ENCODE measurements at places on chromosomes 6 and 20.

GRCh38 chr6:137494988-137495702 is 951 bp upstream of the OLIG3 start:
- DNase-seq: no peak

GRCh38 chr20:33732166-33732970 is 572 bp downstream of the ZNF341 start:
- DNase-seq: no peak

- no peak for DNase-seq
These were observed 35.5 kb downstream of the HEBP2 start for GRCh38 chr6:138439546-138439945.

GRCh38 chr20:45888681-45889080 is 1.3 kb upstream of the SPATA25 start:
- DNase-seq: no peak

DNA sequence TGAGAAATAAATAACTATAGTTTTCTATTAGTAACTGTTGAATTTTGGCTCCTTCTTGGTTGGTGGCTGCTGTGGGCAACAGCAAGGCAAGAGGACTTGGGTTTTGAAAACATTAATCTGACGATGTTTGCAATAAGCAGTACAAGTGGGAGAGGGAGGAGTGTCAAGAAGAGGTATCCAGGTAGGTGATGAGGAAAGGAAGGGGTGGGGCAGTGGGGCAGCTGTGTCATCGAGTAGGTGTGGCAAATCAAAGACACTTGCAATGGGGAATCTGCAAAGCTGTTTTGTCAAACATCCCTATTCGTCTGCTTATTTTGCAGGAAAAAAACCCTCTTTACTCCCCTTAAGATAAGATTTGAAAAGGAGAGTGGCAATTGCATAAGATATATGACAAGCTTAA is 171.9 kb upstream of the MAP3K7 start:
- DNase-seq: no peak

DNA sequence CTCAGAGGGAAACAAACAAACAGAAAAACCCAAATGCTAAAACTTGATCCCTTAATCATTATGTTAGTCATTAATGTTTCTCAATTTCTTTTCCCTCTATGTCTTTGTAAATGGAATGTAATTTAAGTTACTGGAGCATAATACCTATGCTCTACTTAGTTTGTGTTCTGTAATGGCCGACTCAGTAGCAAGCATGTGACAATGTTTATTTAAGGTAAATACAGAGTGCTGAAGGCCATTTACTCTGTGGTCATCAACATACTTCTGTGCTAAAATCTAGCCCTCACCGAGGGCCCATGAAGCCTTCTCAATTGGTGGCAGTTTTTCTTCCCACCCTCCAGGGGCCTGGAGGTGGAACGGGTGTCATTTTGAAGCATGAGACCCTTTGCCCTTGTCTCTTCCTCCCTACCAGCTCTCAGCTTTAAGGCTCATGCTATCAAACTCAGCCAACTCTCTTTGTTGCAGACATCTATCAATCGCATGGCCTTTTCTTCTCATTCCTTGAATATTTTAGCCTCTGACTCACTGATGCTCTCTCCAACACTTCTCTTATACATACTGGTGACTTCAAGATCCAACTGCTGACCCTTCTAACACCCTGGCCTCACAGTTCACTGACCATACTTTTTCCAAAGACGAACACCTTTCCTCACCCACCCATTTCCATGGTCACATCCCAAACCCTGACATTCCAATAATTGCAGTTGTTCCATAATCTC is 48.2 kb downstream of the STX7 start:
- DNase-seq: no peak

DNA sequence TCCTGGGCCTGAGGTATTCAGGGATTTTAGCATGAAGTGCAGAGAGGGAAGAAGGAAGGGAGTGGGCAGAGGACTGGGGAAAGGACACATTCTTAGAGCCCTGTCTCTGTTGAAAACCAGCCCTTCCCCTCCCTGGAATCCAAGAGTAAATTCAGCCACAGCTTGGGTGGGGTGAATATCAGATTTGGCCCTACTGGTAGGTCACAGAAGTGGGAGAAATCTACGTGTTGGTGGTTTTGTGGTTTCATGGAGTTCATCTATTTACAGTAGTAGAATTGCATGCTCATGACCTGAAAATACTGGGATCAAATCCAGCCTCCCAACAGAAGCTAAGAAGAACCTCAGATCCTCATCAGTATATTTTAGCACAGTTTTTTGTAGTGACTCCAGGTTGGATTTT is 404.4 kb downstream of the BMP2 start:
- no peak for DNase-seq

- DNase-seq: peak; percentile 70
These were observed 17.0 kb upstream of the TOP1 start for GRCh38 chr20:41011551-41012067.

- no peak for DNase-seq
These were observed 39.4 kb upstream of the NNAT start for GRCh38 chr20:37481610-37482009.

GRCh38 chr6:168292826-168293225 is 26.8 kb downstream of the DACT2 start:
- no peak for DNase-seq

DNA sequence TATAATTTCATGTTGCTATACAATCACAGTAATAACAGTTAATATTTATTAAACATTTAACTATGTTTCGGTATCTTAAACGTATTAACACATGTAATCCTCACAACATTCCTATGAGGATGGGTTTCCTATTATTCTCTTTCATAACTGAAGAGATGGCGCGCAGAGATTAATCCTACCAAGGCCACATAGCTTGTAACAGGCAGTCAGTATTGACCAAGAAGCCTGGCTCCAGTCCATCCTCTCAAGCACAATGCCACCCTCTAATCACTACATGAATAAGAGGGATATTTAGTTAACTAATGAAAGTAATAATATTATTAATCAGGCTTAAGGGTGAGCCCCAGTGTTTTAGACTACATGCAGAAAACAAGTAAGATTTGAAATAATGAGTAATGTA is 149.7 kb upstream of the SIM1 start:
- no peak for DNase-seq

GRCh38 chr20:17767624-17768023 is 67.9 kb downstream of the BANF2 start:
- DNase-seq: no peak

GRCh38 chr6:88262332-88262731 is 96.2 kb upstream of the CNR1 start:
- DNase-seq: no peak

GRCh38 chr20:46933150-46933549 is 38.5 kb downstream of the EYA2 start:
- DNase-seq: no peak

- DNase-seq: no peak
These were observed 136.0 kb upstream of the NRSN1 start for GRCh38 chr6:23989885-23990533.

DNA sequence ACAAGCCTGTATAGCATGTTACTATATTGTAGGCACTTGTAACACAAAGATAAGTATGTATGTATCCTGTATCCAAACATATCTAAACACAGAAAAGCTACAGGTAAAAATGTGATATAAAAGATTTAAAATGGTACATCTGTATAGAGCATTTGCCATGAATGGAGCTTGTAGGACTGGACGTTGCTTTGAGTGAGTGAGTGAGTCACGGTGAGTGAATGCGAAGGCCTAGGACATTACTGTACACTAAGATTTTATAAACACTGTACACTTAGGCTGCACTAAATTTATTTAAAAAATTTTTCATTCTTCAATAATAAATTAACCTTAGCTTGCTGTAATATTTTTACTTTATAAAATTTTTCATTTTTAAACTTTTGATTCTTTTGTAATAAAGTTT is 136.9 kb downstream of the NKAIN2 start:
- no peak for DNase-seq

- peak; percentile 48 for DNase-seq
These were observed 79.2 kb upstream of the RIPOR2 start for GRCh38 chr6:25014791-25015560.

DNA sequence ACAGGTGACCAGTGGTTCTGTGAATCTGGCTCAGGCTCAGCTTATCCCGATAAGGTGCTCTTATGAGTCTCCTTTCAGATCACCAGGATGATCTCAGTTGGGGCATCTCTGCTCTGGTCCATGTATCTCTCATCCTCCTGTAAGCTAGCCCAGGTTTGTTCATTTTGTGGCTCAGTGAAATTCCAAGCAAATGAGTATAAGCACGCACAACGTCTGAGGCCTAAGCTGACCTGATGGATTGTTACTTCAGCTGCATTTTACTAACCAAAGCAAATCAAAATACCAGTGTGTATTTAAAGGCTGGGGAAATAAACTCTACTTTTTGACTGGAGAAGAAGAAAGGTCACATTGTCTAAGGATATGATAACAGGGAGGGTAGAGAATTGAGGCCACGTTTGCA is 551.0 kb upstream of the BTBD3 start:
- no peak for DNase-seq

- no peak for DNase-seq
These were observed 34.5 kb downstream of the APCDD1L start for GRCh38 chr20:58480551-58481336.

DNA sequence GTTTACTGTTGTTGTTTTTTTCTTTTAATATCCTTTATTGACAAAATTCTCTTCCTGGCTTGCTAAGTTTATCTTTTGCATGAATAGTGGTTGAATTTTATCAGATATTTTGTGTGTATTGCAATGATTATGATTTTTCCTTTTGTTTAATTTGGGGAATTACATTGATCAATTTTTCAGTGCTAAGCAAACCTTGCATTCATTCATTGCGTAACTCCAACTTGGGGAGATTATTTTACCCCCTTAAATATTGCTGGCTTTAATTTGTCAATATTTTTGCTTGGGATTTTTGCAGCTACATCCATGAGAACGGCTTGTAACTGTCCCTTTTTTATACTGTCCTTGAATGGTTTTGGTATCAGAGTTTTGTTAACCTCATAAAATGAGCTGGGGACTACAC is 63.4 kb downstream of the SERAC1 start:
- no peak for DNase-seq

DNA sequence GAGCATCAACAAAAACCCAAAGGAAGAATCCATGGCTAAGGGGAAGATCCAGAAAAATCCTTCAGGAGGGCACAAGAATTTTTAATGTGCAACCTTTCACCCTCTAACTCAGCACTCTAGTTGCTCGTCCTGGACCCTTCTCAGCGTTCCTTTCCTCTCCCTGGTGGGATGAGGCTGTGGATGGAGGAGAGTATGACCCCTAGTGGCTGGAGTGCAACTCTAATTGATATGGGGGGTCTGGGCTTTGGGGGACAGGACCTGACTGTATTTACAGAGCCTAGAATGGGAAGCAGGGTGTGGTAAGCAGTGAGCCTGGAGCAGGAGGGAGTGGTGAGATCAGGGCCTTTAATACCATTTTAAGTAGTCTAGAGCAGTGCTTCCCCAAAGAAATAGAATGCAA is 83.9 kb upstream of the CEP85L start:
- DNase-seq: no peak

GRCh38 chr6:25446830-25447569 is 167.8 kb downstream of the CARMIL1 start:
- no peak for DNase-seq

- no peak for DNase-seq
These were observed 32.9 kb downstream of the PREX1 start for GRCh38 chr20:48794816-48795457.
